ENCODE measurements at places on chromosomes 13 and 19.
A peak's percentile ranks its signal among the peaks of the same experiment; 100 is the strongest.

- no peak for DNase-seq
Observed at GRCh38 chr19:32869966-32870573, 503 bp upstream of the SLC7A9 start.

DNA sequence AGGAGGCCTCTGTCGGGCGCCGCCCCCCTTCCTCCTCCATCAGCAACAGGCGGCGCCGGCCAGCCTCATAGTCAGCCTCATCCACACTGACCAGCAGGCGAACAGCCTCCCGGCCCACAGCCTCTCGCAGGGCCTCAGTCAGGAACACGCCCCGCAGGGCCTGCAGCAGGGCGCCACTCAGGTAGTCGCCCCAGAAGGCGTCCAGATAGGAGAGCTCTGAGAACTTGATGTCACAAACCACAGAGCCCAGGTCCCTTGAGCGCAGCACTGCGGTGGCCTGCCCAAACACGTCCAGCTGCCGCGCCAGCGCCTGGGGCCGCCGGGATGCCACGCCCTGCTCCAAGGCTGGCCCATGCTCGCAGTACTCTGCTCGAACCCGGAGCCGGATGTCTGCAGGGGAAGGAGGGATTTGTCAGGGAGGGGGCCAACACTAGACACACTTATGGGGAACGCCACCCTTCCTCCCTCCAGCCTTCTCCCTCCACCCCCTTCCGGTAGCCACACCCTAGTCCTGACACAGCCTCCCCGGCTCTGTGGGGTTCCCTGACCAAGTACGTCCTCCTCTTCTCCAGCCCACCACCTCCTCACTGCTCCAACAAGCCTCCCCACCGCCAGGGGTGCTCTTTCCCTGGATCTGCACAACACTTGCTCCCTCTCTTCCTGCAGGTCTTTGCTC lies 17.9 kb downstream of the DEDD2 start:
- peak; percentile 50 for DNase-seq

GRCh38 chr13:46202188-46202795 lies 9.4 kb upstream of the LRRC63 start:
- DNase-seq, result no peak

DNA sequence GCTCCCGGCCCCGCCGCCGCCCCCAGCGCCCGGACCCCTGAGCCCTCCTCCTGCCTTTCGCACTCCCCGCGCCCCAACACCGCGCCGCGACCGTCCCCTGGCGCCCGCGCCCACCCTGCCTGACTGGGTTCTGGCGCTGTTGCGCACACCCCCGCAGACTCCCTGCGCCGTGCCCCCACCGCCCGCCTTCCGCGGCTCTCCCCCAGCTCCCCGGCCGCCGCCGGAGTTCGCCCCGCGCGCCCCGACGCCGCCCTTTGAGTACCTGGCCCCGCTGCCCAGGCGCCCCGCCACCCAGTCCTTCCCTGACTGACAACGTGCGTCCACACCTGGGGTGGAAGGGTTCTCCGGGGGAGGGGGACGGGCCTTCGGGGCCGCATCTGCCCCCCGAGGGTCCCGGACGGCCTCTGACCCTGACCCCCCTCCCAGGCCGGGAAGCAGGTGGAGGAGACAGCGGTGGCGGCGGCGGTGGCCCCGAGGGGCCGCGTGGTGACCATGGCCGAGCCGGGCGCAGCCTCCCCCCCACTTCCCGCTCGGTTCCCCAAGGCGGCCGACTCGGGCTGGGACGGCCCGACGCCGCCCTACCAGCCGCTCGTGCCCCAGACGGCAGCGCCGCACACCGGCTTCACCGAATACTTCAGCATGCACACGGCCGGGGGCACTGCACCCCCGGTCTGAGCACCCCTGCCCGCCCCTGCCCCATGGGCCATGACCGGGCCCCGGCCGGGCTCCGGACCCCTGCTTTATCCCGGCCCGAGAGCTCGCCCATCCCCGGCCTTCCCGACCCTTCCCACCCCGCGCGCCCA lies 1.4 kb upstream of the MEGF8 start:
- no peak for DNase-seq

GRCh38 chr19:30649934-30650614 lies 277.9 kb downstream of the ZNF536 start:
- peak; percentile 39 for DNase-seq

- no peak for DNase-seq
Observed at GRCh38 chr19:35225951-35226350, 2.6 kb downstream of the FAM187B start.

DNA sequence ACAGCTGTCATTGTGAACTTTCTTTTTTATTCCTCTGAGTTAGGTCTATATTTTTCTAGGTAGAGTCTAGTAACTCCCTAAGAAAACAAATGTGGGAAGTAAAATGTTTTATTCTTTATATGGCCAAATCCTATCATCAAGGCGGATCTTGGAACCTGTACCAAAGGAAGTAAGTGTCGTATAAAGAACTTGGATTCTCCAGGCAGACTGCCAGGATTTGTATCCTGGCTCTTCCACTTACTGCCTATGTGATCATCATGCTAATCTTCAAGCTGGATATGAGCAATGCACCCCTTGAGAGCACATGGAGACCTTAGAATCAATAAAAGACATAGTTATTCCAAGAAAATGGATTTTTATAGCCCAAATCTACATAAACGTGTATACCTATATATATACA lies 286.5 kb downstream of the PCDH17 start:
- DNase-seq, result no peak

- no peak for DNase-seq
Observed at GRCh38 chr13:96650301-96650886, 343.9 kb downstream of the OXGR1 start.

GRCh38 chr13:49234741-49235140 lies 13.0 kb upstream of the CDADC1 start:
- DNase-seq, result no peak

DNA sequence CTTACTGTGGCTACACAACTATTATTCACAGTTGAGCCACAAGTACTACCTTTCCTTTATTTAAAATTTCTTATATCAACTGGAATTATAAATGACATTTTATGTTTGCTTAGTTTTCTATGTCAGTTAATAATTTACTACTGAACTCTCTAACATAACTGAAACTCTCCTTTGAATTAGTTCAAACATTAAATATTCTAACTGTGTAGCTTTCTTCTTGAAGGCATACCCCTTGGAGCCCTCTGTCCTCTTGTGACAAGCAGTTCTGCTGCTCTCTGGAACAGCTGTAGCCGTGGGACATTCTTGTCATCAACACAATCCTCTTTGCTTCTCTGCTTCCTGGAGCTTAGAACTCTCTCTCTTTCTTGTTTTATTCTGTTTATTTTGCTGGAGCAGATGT lies 244.8 kb downstream of the NHLRC3 start:
- no peak for DNase-seq

- no peak for DNase-seq
Observed at GRCh38 chr19:15136234-15136954, 29.2 kb downstream of the SYDE1 start.

- no peak for DNase-seq
Observed at GRCh38 chr13:78298657-78299056, 304.7 kb downstream of the POU4F1 start.

DNA sequence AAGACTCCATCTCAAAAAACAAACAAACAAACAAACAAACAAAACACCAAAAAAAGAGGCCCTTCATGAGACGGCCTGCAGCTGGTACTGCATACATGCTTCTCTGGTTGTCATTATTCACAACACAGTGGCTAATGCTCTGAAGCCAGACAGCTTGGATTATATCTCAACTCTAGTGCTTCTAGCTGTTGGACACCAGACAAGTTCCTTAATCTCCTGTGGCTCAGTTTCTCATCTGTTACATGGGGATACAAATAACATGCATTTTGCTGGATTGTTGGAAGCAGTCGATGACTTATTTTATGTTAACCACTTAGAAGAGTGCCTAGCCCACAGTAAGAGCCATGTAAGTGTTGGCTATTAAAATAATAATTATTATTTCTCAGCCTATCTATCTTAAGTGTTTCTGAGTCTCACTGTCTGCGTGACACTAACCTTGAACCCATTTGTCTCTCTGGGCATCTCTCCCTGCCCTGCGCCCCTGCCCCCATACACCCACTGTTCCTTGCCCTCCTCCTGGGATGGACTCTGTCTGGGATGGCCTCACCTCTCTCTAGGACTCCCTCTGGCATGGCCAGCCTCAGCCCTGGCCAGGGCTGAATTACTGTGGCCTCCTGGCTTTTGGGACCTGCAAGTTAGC lies 3.1 kb upstream of the JUNB start:
- DNase-seq, result no peak

DNA sequence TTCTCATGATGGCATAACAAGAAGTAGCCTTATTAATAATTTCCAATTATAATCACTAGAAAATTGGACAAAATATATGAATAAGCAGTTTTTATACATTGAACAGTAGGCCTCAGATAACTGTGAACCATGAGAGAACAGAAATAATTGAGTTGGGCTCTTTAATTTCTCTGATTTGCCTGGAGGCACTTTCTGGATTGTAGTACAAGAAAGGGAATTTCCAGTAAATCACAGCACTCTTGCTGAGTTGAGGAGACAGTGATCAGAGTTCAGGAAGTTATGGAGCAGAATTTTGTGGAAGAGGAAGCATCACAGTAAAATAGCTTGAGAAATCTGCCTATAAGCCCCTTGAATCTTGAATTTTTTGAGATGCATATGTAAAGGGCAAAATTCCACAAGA lies 216.2 kb downstream of the MAB21L1 start:
- DNase-seq, result no peak

- no peak for DNase-seq
Observed at GRCh38 chr13:101303521-101303920, 112.8 kb downstream of the NALCN start.

GRCh38 chr19:47104680-47105079 lies 8.9 kb downstream of the ZC3H4 start:
- no peak for DNase-seq

DNA sequence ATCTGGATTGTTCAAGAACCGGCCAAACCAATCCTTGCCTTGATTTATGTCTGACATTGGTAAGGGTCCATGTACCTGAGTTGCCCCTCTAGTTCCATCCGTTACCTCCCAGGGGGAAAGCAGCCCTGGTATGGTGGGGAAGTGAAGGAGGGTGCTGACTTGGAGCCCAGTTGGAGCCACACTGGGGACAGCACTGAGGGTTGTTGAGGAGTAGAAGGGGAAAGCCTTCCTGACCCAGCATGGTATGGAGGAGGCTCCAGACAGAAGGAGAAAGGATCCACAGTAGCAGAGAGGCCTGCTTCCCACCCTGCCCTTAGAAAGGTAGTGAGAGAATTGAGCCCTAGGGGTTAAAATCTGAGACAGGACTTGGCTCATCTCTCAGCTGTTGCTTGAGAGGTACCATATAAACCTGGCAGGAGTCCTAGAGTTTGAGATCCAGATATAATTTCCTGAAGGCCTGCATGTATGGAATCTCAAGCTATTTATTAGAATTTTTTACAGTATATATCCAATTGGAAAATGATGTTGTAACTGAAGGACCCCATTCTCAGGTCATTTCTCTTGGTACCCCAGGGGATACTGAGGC lies 16.7 kb upstream of the FCGBP start:
- DNase-seq, result no peak

DNA sequence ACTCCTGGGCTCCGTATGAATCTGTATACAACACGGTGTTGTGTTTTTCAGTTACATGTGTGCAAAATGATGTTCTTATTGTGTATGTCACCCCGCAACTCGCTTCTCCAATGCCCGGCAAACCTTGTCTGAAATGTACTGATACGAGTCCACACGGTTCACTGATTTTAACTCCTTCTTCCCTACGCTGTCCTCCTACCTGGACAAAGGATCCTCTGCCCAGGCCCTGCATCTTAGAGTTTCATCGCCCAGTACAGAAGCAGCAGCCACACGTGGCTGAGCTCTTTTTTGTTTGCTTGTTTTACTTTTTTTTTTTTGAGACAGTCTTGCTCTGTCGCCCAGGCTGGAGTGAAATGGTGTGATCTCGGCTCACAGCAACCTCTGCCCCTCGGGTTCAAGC lies 28.9 kb downstream of the ZFR2 start:
- no peak for DNase-seq

- no peak for DNase-seq
Observed at GRCh38 chr19:41436674-41436951, 3.1 kb downstream of the DMAC2 start.

DNA sequence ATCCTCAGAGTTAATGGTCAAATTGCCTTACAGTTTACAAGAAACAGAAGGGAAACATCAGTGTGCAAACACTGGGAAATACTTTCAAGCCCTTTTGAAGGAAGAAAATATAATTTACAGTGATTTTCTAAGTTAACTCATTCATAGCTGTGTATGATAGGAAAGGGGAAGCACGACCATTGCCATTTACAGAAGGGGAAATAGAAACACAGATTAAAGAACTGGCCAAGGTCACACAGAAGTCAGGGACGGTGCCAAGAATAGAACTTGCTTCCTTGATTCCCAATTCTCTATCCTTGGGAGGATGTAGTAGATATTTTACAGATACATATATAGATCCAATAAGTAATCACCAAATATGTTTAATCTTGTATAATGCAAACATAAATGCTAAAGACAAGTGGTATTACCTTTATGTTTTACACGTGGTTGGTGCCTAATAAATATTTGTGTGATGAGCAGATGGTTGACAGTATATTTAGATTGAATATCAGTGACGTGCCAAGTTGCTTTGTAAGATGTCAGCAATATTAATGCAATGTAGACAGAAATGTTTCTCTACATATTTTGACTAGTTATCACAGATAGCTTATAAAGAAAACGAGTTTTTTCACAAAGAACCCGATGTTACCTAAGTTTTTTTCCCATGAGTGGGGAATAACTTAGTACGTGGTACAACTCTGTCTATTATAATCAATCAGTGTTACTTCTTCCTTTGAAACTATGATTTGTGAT lies 73.1 kb downstream of the FLT1 start:
- DNase-seq, result no peak

- DNase-seq, result no peak
Observed at GRCh38 chr13:41582027-41582463, 124.7 kb downstream of the RGCC start.

DNA sequence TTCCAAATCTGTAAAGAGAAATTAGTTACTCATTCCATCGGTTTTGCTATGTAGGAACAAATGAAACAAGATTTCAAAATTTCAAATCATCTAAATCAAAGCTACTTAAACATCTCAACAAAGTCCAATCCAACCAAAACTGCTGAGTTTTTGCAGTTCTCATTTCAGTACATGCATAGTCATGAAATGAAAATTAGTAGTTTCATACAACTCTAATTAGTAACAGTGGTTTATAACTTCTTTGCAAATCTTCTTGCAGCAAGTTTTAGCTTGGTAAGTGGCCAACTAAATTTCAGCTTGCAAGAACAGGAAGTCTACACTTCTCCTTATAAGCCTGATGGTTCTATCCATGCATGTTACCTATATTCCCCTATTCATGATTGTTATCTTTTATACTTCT lies 75.6 kb downstream of the SPRY2 start:
- no peak for DNase-seq

- no peak for DNase-seq
Observed at GRCh38 chr19:24054044-24054935, 32.7 kb upstream of the ZNF254 start.

DNA sequence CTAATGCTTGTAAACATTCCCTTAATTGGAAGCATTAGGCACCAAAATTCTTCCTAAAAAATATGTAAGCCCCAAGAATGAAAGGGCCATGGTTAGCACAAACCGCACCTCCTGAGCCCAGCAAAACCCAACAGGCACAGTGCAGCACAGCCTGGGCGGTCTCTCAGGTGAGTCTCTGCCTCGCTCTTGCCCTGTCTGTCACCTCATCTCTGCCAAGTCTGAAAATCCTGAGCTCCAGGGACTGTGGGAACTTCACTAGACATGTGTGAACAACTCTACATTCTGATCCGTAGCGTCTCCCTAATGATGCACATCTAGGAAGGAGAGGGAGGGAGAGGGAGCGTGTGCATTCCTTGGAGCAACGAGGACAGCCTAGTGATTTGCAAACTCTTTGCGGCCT lies 88.8 kb upstream of the GJB6 start:
- no peak for DNase-seq
